T1000 (cell line): ENCODE measurements at places on chromosomes 2 and 18.

- DNase-seq, result no peak
Observed at GRCh38 chr2:165888171-165888570, 65.4 kb downstream of the TTC21B start.

GRCh38 chr18:58009166-58009565 lies 34.9 kb upstream of the NEDD4L start:
- DNase-seq, result no peak

DNA sequence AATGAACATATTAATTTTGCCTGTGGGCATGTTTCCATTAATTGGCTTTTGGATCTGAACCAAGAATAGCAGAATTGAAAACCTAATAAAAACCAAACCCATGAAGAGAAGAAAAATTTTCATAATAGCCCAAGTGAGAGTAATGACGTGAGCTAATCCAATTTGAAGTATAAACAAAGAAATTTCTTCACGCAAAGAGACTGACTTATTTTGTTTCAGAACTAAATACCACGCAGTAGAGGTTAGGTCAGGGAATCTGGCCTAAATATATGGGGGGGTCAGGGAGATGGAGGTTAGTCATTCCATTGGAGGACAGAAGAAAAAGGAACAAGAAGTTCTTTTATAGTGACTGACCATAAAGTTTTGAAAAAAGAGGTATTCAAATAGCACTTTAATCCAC lies 94.1 kb upstream of the CYP1B1 start:
- DNase-seq, result no peak

GRCh38 chr2:133326652-133327397 lies 241.4 kb downstream of the NCKAP5 start:
- DNase-seq, result no peak

GRCh38 chr2:27920148-27920885 lies 29.8 kb downstream of the BABAM2 start:
- no peak for DNase-seq

DNA sequence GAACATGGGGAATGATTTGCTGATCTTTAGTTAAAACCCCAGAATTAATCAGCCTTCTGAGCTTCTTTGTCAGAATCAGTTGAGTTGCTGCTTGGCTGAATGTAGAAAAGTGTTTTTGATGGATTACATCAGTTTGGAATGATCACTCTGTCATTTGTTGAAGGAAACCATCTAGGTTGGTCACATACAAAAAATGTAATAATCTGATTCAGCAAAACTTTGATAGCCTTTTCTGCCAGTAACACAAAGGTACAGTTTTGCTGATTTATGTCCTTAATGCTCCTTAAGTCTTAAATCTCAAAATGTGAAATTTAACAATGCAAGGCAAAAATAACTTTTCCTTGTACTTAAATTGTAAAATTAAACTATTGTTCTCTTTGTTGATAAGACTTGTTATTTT lies 74.3 kb downstream of the GALNT13 start:
- DNase-seq, result no peak

DNA sequence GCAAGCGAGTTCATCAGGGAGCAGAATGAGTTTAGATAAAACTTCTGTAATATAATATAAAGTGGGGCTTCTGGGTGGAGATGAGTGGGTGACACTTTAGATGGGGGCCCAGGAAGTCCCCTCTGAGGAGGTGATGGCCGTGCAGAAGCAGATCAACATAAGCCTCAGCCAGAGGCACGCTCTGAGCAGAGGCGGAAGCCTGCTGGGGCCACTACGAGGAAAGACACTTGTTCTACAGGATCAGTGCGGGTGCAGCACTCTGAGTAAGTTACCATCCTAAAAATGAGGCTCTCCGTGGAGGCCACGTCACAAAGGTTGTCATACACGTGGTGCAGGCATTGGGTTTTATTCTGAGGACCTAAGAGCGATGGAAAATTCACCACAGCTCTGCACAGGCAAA lies 22.3 kb downstream of the TMEM18 start:
- DNase-seq, result no peak

GRCh38 chr2:36253086-36253485 lies 102.5 kb upstream of the CRIM1 start:
- DNase-seq, result no peak
